ENCODE measurements at places on chromosomes 6 and 20. TPM values are rescaled to one million over a fixed set of nuclear protein-coding genes. Genes with fewer than 3 reads are reported as not detected.

Gene GRM1
- polyA plus RNA-seq = not detected

Gene ADRM1
- polyA plus RNA-seq = 66.2 TPM

Gene SLC52A3
- polyA plus RNA-seq = 0.09 TPM

Gene DCDC2
- polyA plus RNA-seq = not detected

Gene COL11A2
- 0.08 TPM for polyA plus RNA-seq

Gene HLA-DRB1
- 127 TPM for polyA plus RNA-seq

Gene SNPH
- 6.3 TPM for polyA plus RNA-seq

Gene SLPI
- polyA plus RNA-seq = not detected

Gene C6orf118
- not detected for polyA plus RNA-seq

Gene MAP3K7
- polyA plus RNA-seq = 18.3 TPM

Gene PACSIN1
- polyA plus RNA-seq = 0.82 TPM

Gene FAM83B
- not detected for polyA plus RNA-seq

Gene KCNQ5
- 3.5 TPM for polyA plus RNA-seq

Measured in naive thymus-derived CD8-positive, alpha-beta T cell (primary cell).